ENCODE measurements at places on chromosomes 11 and 22.

- DNase-seq: no peak
Measured at GRCh38 chr11:76566811-76567210, 103.7 kb downstream of the LRRC32 start.

DNA sequence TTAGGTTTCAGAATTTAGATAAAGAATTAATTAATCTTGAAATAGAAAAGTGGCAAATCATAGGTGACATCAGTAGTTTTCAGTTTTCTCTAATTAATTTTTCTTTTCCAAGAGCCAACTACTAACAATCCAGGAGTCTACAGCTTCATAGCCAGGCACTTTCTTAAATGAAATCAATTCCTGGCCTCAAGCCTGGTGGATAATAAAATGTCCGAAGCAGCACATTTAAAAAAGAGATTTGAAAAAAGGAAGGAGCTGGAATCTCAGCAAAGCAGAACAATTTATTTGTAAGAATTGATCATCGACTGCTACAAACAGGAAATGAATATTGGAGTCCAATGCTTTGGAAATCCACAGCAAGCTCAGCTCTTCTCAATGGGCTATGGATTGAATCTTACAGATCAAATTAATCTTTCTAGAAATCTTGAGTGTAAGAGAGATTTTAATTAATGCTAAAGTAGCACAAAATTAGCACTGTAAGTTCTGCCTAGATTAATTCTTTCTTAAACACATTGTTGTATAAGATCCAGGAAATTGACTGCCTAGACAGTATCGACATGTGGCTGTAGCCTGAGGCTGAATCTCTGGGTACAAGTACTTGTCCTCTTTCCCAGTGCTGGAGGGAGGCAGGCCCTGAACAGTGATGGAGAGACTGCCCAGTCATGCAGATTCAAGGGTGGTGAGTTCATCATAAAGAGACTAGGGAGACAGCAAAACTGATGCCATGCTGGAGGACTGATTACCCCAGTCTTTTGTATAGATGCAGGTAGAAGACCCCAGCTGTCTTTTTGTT lies 167.8 kb upstream of the POU2AF2 start:
- no peak for DNase-seq

- DNase-seq: peak; percentile 53
Measured at GRCh38 chr22:24424001-24424900, 3.1 kb upstream of the ADORA2A start.

GRCh38 chr11:127598476-127598875 lies 597.9 kb upstream of the KIRREL3 start:
- peak; percentile 11 for DNase-seq

- peak; percentile 5 for DNase-seq
Measured at GRCh38 chr11:59415111-59415510, 11.1 kb downstream of the OR5A2 start.

- DNase-seq: no peak
Measured at GRCh38 chr11:119254239-119254638, 48.1 kb downstream of the CBL start.

Data from NB4 (cell line).